ENCODE measurements at places on chromosomes 2 and 18. TPM values are rescaled to one million over a fixed set of nuclear protein-coding genes. Genes with fewer than 3 reads are reported as not detected.

DNA sequence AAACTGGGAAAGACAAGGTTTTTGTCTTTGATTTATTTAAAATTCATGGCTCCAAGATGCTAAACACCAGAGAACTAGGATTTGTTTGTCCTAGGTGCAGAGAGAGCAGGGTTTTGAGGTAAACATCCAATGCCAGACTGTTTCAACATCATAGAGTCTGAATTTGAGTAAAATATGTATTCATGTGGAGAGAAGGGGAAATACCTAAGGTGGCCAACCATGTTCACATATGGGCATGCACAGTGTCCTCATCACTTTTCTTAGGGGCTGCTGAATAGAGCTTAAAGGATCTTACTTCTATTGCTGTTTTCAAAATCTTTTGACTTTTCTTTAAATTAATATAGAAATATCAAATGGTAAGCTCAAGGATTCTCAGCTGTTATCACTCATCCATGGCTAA, 287.0 kb upstream of the CCDC68 start:
- DNase-seq: no peak

GRCh38 chr2:109396202-109397180, 217.3 kb downstream of the SEPTIN10 start:
- DNase-seq: no peak

The TNFRSF11A gene
- polyA plus RNA-seq: 21.7 TPM

GRCh38 chr18:62336618-62337017, 11.5 kb downstream of the TNFRSF11A start:
- no peak for DNase-seq

The CCDC102B gene
- polyA plus RNA-seq: 8.2 TPM

DNA sequence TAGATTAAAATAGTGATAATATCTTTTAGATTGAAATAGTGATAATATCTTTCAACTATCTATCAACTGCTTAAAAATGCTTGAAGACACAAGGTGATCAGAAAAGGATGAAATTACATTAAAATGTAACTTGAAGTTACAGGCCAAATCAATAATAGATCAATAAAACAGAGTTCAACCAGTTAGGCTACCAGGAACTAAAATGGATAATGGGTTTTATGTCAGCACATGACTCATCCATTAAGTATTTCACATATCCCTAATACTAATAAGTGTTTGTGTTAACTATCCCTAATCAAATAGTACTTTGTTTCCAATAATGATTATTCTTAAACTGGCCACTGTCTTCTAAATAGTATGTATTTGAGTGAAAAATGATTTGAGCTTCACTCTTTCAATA, 33.7 kb downstream of the CERKL start:
- DNase-seq: no peak

The MTCL1 gene
- polyA plus RNA-seq: 24.0 TPM

- DNase-seq: no peak
Observed at GRCh38 chr18:12703664-12704063, 822 bp downstream of the PSMG2 start.

DNA sequence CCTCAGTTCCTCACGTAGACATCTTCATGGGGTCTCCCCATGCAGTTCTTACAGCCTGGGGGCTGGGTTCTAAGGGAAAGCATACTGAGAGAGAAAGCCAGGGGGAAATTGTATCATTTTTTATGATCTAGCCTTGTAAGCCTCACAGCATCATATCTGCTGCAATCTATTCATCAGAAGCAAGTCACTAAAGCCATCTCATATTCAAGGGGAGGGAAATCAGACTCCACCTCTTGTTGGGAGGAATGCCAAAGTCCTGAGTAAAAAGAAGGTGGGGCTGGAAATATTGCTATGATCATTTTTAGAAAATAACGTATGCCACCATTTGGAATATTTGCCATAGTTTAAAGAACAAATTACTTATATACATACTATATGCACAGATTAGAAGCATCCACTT, 304.6 kb downstream of the TXNL1 start:
- no peak for DNase-seq

The ADAM23 gene
- 3.3 TPM for polyA plus RNA-seq

The LOXHD1 gene
- 0.49 TPM for polyA plus RNA-seq

- no peak for DNase-seq
Observed at GRCh38 chr2:142718576-142719155, 158.8 kb upstream of the KYNU start.

- no peak for DNase-seq
Observed at GRCh38 chr18:42436222-42436765, 481.3 kb downstream of the PIK3C3 start.

DNA sequence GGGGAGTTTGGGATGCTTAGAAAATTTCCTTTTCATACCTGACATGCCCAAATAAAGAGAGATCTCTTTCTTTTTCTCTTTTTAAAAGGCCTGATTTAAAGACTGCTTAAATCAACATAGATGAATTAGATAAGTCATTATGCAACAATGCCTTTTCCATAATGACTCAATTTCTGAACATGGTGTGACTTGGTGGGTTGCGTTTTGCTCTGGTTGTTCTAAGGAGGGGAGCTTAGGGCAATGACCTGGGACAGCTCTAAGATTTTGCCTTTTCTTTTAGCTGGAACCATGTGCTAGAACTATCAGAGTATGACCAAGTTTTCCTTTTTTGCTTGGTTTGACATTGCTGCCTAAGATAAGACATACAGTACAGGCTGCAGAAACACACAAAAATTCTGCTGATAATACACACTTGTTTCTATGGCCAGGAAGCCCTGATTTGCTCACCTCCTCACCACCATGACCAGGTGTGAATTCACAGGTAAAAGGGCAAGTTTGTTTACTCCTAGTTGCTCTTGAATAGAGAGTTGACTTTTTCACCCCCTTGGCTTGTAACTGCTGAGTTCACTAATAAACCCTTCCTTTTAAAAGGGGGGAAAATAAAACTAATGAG, 58.1 kb upstream of the IL1RL1 start:
- no peak for DNase-seq

The ALPP gene
- 0.06 TPM for polyA plus RNA-seq

- no peak for DNase-seq
Observed at GRCh38 chr2:7997279-7997678, 684.6 kb upstream of the ID2 start.

DNA sequence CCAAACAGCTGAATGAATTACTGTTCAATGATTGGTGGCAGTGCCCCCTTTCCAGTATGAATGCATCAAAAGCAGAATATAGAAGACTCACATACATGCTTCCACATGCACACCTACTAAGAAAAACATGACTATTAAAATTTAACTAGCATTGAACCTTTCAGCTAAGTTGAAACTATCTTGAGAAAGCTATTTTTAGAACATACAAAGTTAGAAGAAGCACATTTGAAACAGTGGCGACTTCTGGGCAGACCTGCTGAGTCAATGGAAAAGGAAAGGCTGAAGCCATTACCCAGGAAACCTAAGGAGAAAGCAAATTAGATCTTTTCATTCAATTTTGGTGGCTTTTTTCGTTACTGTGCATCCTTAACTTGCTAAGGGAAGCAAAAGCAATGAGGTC, 55.9 kb downstream of the PLA2R1 start:
- DNase-seq: no peak

- no peak for DNase-seq
Observed at GRCh38 chr2:55155764-55156281, 76.3 kb downstream of the CLHC1 start.

The CASP8 gene
- 40.2 TPM for polyA plus RNA-seq

GRCh38 chr2:227035711-227036367, 128.2 kb downstream of the COL4A4 start:
- DNase-seq: no peak

GRCh38 chr2:241562269-241562891, 3.8 kb downstream of the BOK start:
- no peak for DNase-seq

GRCh38 chr2:189698020-189698887, 23.8 kb downstream of the ANKAR start:
- no peak for DNase-seq

DNA sequence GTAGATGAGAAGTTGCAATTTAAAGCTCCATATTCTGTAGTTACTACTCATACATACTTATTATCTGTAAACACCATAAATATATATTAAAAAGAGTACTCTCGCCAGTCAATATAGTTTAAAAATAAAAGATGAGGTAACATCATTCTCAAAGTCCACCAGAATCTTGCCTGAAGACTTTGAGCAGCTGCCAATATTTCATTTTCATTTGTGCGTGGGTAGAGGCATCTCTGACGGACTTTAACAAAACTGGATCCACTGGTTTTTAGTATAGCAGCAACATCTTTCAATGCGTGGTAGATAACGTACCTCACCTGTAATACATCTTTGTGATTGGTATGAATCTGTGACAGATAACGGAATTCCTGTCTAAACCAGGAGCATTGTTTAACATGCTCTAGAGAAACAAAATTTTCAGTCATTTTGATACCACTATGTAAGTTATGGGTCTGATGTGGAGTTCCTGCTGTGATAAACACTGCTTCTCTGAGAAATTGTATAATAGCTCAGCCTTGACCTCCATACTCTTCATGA, 45.0 kb downstream of the WDR75 start:
- DNase-seq: peak; percentile 39

GRCh38 chr2:18262601-18263000, 297.9 kb downstream of the RDH14 start:
- no peak for DNase-seq

The DPP4 gene
- polyA plus RNA-seq: 145 TPM

The DNAJC5G gene
- 0.19 TPM for polyA plus RNA-seq

DNA sequence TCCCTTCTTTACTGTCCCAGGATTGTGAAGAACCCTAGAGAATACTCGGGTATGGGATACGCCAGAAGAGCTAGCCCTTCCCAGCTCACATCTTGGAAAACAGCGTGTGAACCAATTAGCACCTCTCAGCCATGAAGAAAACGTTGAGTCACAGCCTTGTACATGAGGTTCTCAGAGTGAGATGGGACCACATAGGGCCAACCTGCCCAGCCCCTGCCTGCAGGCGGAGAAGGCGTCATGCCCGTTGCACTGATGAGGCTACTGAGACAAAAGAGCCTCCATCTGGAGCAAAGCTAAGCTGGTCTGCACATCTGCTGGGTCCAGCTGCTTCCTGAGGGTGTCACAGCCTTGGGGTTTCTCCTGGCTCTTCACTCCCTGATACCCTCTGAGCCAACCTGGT, 92.2 kb downstream of the LBH start:
- no peak for DNase-seq

- DNase-seq: no peak
Observed at GRCh38 chr18:45439851-45440645, 175.2 kb upstream of the SLC14A2 start.

DNA sequence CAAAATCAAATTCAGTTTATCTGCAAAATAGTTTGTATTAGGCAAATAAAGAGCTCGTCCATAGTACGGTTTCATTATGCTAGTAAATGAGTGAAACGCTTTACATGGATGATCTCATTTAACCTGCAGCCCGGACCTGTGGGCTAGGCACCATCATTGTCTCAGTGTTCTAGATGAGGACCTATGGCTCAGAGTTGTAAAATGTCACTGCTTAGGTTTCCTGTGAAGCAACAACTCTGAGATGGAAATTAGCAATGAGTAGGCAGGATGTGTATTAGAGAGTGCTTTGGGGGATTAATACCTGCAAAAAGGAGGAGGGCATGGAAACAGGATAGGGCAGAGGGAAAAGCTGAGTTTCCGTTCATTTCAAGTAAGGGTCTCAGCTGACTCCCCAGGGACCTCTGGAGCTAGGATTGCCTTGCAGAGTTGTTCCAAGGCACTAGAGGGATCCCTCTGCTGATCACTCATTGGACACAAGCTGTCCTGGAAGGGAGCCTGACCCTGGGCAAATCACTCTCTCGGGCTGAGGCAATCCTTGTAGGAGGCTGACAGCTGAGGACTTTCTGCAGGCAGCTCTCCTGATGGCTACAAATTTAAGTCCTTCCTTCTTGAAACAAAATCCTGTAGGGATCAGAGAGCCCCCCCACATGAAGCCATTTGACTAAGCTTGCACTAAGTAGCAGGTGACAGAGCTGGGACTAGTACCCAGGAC, 58.8 kb upstream of the SIX2 start:
- no peak for DNase-seq

DNA sequence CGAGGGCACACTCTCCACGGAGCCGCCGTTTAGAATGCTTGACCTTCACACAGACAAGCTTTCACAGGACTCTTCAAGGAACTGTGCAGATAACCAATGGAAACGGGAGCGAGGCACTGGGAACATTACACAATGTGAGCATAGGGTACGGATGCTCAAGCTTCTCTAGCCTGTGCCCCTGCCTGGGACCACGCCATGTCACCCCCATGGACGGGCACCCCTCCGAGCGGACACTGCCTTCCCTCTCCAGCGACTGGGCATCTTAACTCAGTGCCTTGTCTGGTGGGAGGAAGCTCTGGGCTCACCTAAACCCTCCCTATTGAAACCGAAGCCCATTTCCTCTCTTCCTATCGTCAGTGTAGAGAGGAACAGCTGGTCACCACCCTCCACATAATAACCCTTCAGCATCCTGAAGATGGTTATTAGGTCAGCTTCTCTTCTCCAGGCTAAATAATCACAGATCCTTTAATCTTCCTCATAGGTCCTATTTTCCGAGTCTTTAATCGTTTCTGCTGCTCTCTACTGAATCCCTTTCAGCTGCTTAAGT, 626.7 kb downstream of the GALR1 start:
- no peak for DNase-seq

DNA sequence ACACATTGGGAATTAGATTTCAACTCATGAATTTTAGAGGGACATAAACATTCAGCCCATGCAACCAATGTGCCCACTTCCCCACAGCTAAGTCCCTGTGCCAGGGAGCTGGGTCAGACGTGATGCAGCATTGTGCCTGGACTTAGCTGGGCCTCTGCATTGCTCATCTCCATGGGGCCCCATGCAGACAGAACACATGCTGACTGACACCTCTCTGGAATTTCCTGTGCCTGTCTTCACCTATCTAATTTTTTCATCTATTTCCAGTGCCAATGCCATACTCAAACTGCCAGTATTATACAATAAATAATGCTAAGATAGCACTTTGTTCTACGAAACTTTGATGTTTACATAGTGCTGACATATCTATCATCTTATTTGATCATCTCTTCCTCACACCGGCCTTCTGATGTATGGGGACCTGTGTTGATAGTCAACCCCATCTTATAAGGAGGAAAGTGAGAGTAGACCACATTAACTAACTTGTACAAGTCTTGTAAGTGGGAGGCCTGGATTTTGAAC, 92.2 kb downstream of the CDC42EP3 start:
- no peak for DNase-seq

DNA sequence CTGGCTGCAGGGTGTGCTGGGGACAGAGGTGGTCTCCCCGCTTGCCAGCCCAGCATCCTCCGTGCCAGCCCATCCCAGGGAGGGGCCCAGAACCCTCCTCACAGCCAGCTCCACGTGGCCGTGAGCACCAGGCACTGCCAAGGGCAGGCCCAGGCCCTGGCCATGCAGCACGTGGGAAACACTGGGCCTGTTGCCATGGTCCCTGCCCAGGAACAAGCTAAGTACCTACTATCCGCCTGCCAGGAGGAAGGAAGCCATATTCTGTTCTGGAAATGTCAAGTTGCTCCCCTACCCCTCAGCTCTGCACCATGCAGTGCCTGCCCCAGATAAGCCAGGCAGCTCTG, 250.6 kb downstream of the CYP26B1 start:
- DNase-seq: no peak

- no peak for DNase-seq
Observed at GRCh38 chr2:173669271-173669853, 295.8 kb downstream of the SP3 start.

The CD8B2 gene
- polyA plus RNA-seq: 0.42 TPM

- no peak for DNase-seq
Observed at GRCh38 chr2:54866179-54866578, 142.7 kb downstream of the EML6 start.

The ERFE gene
- polyA plus RNA-seq: 0.94 TPM

The TSPYL6 gene
- 0.06 TPM for polyA plus RNA-seq

Data from large intestine (tissue), 12 donors.